Stimulated activated CD4-positive, alpha-beta T cell treated with anti-CD3 and anti-CD28 coated beads, Interleukin-2, amount 100 ng/mL, for 48 hours (primary cell): ENCODE measurements at places on chromosomes 7 and 10.

- DNase-seq = no peak
Measured at GRCh38 chr7:7920481-7920880, 48.1 kb upstream of the GLCCI1 start.

GRCh38 chr7:154965014-154965413 is 37.9 kb downstream of the PAXIP1 start:
- no peak for DNase-seq

- no peak for DNase-seq
Measured at GRCh38 chr7:28207486-28208158, 27.0 kb upstream of the JAZF1 start.

DNA sequence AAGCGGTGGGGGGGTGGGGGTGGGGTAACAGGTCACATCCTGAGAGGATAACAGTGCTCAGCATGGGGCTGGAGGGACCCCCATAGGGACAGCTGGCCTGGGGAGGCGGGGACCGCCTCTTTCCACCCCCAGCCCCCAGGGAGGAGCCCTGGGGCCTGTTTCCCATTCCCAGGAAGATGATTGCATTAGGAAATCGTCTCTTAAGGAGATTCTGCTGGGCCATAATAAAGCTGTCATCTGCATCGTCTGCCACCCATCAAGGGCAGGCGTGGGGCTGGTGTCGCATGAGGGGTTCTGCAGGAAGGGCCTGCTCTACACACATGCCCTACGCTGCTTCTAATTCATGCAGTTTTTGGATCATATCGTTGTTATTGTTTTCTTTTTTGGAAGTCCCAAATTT is 17.2 kb downstream of the RET start:
- DNase-seq = no peak

- no peak for DNase-seq
Measured at GRCh38 chr10:18980089-18980629, 68.4 kb upstream of the MALRD1 start.

DNA sequence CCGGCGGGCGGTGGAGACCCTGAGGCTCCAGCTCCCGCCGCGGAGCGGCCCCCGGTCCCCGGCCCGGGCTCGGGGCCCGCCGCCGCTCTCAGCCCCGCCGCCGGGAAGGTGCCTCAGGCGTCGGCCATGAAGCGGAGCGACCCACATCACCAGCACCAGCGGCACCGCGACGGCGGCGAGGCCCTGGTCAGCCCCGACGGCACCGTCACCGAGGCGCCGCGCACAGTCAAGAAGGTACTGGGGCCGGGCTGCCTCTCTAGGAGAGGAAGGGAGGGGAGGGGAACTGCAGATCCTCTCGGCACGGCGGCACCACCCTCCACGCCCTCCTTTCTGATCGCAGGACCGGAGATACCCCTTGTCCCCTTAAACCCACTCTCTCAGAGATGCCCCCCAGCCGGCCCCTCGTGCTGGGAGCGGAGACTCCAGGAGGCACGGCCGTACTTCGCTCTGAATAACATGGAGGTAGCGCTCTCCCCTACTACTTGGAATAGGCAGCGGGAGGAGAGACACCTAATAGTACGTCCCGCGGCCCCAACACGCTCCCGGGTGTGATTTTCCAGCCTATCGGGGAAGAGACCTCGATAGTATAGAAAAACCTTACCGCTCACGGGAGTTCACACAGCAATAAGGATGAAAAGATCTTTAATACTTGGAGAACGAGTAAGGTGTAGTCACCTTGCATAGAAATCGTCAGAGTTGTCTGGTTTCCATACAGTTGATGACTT is 538 bp downstream of the AHCYL2 start:
- DNase-seq = peak; percentile 48

DNA sequence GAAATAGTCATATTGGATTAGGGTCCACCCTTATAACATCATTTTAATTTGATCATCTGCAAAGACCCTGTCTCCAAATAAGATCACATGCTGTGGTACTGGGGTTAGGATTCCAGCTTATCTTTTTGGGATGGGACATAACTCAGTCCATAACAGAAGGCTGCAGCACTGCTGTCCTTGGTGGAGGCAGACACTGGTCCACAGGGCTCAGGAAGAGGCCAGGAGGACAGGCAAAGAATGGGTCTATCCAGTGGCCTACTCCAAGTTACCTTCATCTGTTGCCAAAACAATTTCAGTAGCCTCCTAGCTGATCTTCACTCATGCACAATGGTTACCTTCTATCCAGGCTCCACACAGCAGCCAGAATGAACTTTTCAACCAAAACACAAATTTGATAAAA is 387.0 kb downstream of the GRID1 start:
- no peak for DNase-seq

DNA sequence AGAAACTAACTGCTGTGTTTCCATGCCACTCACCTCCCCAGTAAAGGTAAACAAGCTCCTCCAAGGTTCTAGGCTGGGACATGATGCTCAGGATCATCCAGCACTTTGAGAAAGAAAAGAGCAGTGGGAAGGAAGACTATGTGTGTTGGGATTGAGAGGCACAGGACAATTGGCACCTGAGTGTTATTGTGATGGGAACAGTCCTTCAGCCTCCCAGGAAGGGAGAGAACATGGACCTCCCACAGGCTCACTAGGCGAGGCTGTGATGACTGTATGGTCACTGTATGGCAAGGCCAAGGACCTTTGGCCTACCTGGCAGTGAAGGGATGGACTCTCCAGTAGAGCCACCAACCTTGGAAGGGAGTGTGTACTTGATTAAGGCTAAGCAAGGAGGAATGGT is 123.2 kb upstream of the UNC5B start:
- DNase-seq = no peak

DNA sequence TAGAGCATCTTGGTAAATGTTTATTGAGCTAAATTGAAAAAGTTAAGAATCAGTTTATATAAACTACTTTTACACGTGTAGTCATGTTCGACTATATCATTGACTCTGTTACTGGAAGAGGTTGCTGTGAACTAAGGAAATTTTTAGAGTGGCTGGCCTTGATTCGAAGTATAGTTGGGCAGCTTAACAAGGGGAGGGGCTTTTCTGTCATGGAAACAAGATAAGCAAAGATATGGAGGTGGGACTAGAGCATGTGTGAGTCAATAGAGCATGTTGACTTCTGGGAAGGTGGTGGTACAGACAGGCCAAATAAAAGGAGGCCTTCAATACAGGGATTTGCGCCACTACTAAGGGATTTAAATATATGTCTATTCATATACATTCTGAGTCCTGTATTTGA is 7.6 kb downstream of the ATP5F1C start:
- no peak for DNase-seq

DNA sequence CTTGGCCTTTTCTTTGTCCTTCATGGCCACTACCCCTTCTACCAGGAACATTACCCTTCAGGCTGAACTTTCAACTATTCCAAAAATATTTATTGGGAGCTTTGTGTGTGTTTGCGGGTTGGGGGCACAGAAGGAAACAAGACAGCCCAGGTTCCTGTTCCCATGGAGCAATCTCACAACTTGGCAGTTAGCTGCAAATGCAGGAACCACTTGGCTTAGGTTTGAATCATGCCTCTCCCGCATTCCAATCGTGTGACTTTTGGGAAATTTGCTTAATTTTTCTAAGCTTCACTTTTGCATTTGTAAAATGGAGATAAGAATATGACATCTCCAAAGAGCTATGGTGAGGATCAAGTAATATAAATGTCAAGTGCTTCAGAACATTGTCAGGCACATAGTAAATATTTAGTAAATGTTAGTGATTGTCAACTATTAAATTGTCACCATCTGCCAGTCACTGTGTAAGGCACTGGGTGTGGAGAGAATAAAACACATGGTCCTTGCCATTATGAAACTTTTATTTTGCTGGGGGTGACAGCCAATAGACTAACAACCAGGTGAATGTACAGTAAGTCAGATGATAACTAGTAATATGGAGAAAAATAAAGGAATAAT is 277.1 kb downstream of the SNX13 start:
- no peak for DNase-seq
